ENCODE measurements at places on chromosomes 6 and 20. TPM values are rescaled to one million over a fixed set of nuclear protein-coding genes. Genes with fewer than 3 reads are reported as not detected.
A peak's percentile ranks its signal among the peaks of the same experiment; 100 is the strongest.

- no peak overlapping the region for H3K27ac ChIP-seq
- H3K27me3 ChIP-seq = no peaks in the 10 kb centered on the region
- H3K4me1 ChIP-seq = peaks cover 3% of the 10 kb centered on the region
- H3K36me3 ChIP-seq = peaks cover 14% of the 10 kb centered on the region
Observed at GRCh38 chr6:106103728-106104109, 17.6 kb downstream of the PRDM1 start.

NNAT gene
- 0.83 TPM for total RNA-seq

- no peak overlapping the region for H3K4me3 ChIP-seq
- no peak overlapping the region for H3K27ac ChIP-seq
- peaks cover 10% of the 10 kb centered on the region for H3K4me1 ChIP-seq
- H3K27me3 ChIP-seq = no peaks in the 10 kb centered on the region
- no peak for DNase-seq
Observed at GRCh38 chr6:7134999-7135745, 27.4 kb downstream of the RREB1 start.

C20orf144 gene
- total RNA-seq = under 0.01 TPM

GRCh38 chr6:37739618-37740017 lies 41.9 kb upstream of the MDGA1 start:
- peaks cover 31% of the 10 kb centered on the region for H3K27me3 ChIP-seq
- no peak overlapping the region for H3K4me3 ChIP-seq
- H3K4me1 ChIP-seq = no peaks in the 10 kb centered on the region
- DNase-seq = no peak
- H3K36me3 ChIP-seq = no peaks in the 10 kb centered on the region

DNA sequence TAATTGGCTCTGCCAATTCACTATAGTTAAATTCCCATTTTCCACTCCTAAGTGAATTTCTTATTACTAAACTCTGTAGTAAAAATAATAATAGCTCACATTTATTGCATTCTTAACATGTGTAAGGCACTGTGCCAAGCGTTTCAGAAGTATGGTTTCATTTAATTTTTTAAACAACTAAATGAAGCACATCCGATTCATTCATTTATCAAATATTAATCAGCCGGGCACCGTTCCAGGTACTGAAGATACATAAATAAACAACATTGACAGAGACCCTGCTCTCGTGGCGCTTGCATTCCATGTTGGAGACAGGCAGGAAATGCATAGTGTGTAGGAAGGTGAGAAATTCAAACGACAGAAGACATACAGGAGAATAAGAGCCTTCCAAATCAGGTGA lies 423.2 kb upstream of the JARID2 start:
- DNase-seq = peak; percentile 50
- H3K36me3 ChIP-seq = no peaks in the 10 kb centered on the region
- H3K27ac ChIP-seq = no peak overlapping the region
- H3K27me3 ChIP-seq = no peaks in the 10 kb centered on the region
- H3K4me1 ChIP-seq = peaks cover 2% of the 10 kb centered on the region

DNA sequence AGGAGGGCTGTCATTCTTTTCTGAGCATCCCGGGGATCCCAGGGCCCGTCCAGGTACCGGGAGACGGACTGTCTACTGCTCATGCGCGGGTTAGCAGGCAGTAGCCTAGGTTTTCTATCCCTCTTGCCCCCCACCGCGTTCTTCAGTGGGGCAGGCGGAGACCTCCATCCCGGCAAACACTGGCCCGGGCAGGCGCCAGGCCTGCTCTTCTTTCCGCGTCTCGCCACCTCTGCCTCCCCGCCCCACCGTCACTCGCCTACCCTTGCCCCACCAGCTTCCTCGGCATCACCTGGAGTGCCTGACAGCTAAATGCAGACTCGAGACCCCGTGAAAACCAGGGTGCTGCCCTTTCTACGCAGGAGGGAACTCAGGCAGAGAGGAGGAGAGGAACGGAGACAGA lies 1937.7 kb upstream of the DEFB115 start:
- H3K27me3 ChIP-seq = no peaks in the 10 kb centered on the region
- H3K4me3 ChIP-seq = no peak overlapping the region
- H3K4me1 ChIP-seq = no peaks in the 10 kb centered on the region
- no peak overlapping the region for H3K27ac ChIP-seq
- DNase-seq = no peak

DNA sequence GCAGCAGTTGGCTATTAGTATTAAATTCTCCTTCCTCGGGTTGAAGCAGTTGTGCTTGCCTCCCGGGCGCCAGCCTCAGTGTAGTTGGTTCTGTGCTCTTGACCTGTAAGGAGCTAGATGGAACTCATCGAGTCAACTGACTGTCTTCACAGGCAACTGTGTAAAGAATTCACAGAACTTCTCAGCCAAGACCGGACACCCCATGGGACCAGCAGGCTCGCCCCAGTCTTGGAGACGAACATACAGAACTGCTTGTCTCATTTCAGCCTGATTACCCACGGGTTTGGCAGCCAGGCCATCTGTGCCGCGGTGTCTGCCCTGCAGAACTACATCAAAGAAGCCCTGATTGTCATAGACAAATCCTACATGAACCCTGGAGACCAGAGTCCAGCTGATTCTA lies 8.5 kb downstream of the TFAP2C start:
- H3K36me3 ChIP-seq = no peaks in the 10 kb centered on the region
- no peak for DNase-seq
- H3K27ac ChIP-seq = no peak overlapping the region

AGER gene
- 0.50 TPM for total RNA-seq

OR14J1 gene
- total RNA-seq = not detected

MYMX gene
- not detected for total RNA-seq

TMEM151B gene
- total RNA-seq = under 0.01 TPM

DNA sequence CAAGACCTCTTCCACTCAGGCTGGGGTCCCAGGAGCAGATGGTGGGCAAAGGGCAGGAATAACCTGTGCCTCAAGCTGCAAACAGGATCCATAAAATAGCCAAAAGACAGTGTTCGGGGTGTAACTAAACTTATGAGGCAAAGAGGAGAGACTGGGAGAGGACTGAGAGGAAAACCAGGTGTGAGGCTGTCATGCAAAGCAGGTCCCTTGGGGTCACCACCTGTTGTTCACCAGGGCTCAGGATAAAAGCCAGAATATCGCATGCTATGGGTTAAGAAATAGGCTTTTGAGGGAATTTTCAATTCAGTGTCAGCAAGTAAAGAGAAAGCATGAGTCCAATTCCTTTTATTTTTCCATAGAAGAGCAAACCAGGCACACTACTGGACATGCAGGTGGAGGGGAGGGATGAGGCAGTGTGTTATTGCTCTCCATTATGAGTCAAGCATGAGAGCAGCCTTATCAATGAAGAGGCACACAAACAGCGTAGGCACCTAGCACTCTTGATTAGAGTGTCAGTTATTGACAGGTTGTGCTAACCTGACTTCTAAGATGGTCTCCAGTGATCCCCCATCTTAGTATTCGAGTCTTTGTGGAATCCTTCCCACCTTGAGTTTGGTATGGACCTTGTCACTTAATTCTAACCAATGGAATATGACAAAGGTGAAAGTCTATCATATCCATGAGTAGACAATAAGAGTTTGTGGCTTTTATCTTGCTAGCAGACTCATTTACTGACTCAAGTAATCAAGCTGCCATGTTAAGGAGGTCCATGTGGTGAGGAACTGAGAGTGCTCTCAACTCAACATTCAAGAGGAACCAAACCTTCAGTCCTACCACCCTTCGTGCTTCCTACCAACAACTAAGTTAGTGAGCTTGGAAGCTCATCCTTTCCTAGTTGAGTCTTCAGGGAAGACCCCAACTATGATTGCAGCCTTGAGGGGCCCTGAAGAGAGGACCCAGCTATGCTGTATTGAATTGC lies 18.8 kb downstream of the HLA-E start:
- no peak for DNase-seq
- no peaks in the 10 kb centered on the region for H3K36me3 ChIP-seq
- H3K27ac ChIP-seq = no peak overlapping the region

DNA sequence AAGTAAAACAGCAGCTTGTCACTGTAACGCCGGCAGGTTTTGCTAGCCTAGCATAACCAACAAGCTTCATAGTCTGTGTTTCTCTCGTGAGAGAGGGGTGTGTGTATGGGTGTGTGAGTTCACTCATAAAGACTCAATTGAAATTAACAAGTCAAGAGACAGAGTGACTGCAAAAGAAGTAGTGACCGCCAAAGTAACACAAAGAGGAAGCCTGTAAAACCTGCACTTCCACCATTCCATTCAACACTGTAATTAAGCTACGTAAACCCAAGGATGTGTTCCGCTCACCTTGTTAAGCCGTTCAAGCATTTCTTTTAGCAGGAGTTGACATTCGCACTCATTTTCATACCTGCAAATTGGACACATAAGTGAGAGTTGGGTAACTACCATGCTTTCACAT lies 6.6 kb downstream of the BFSP1 start:
- no peak overlapping the region for H3K27ac ChIP-seq
- no peaks in the 10 kb centered on the region for H3K4me1 ChIP-seq
- H3K4me3 ChIP-seq = no peak overlapping the region

DNA sequence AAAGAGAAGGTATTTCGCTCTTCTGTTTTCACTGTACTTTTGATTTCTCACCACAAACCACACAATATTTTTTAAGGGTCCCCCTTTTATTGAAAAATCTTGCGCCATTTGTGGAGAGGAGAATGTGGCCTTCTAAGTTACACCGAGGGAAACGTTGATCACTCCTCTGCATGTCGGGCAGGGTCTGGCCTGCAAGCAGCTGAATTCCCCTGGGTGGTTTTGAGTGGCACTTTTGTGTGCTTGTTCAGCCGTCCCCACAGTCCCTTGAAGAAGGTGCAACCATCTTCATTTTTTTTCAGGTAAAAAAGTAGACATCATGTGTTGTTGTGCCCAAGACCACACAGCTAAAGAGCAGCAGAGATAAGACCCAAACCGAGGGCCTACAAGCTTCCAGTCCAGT lies 6.1 kb downstream of the GPR31 start:
- DNase-seq = no peak
- H3K27ac ChIP-seq = no peak overlapping the region
- H3K36me3 ChIP-seq = no peaks in the 10 kb centered on the region
- no peak overlapping the region for H3K4me3 ChIP-seq
- no peaks in the 10 kb centered on the region for H3K27me3 ChIP-seq

HLA-DQA2 gene
- not detected for total RNA-seq

GRCh38 chr6:169271158-169271876 lies 17.7 kb upstream of the THBS2 start:
- H3K27ac ChIP-seq = no peak overlapping the region
- DNase-seq = peak; percentile 22
- no peaks in the 10 kb centered on the region for H3K36me3 ChIP-seq
- H3K4me3 ChIP-seq = no peak overlapping the region
- no peaks in the 10 kb centered on the region for H3K4me1 ChIP-seq

DNA sequence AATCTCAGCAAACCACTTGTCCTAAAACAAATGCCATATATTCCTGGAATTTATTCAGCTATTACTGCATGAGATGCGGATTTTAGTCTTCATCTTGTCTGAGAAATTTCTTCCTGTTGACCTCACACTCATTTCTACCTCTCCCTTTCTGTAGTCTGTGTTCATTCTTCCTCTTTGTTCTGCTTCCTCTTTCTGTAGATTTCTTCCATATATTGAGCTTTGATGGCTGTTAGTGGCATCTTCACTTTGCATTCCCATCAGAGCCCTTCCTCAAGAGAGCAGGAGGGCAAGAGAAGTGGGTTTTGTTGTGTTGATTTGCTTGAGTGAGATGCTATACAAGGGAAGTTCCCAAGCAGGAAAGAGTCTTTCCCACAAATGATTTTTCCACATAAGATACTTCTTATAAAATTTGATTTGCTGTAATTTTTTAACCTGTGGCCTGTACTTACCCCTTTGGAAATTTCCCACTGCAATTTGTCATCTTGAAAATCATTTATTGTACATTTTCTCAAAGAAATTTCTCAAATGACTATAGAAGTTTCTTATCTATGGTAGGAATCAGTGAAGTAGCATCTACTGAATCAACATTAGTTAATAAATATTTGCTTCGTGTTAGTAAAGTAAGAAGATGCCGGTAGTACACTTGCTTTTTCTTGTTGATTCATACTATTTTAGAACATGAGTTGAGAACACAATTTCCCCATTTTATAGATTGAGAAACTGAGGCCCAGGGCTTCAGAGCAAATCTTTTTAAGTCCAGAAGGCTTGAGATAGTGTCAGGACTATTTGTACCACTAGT lies 43.8 kb downstream of the MAP3K4 start:
- H3K4me1 ChIP-seq = peaks cover 14% of the 10 kb centered on the region
- H3K27me3 ChIP-seq = no peaks in the 10 kb centered on the region
- H3K36me3 ChIP-seq = no peaks in the 10 kb centered on the region
- H3K4me3 ChIP-seq = no peak overlapping the region
- no peak for DNase-seq
- H3K27ac ChIP-seq = no peak overlapping the region

DNA sequence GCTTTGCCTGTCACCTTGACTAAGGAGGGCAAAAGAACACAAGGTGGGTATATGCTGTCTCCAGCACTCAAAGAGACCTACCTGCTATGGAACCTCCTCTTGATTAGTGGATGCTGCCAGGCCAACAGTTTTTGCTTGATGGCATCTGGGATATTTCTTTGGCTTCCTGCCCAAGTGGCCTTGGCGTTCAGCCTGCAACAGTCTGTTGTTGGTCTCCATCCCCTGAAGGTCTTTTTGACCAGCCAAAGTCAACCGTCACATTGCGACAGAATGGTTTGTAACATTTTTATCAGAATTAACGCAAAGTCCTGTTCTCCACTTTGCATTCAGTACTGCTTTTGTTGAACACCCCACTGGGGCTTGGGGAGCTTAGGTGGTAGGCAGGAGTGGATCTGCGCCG lies 37.1 kb downstream of the SERPINB1 start:
- H3K36me3 ChIP-seq = no peaks in the 10 kb centered on the region
- no peaks in the 10 kb centered on the region for H3K4me1 ChIP-seq
- H3K27ac ChIP-seq = no peak overlapping the region
- no peak for DNase-seq
- H3K27me3 ChIP-seq = no peaks in the 10 kb centered on the region

- H3K27me3 ChIP-seq = no peaks in the 10 kb centered on the region
- peak; percentile 48 for DNase-seq
- H3K36me3 ChIP-seq = no peaks in the 10 kb centered on the region
- no peak overlapping the region for H3K4me3 ChIP-seq
- H3K27ac ChIP-seq = no peak overlapping the region
Observed at GRCh38 chr6:119454714-119455113, 105.2 kb upstream of the MAN1A1 start.

GRCh38 chr6:2517855-2518473 lies 232.8 kb downstream of the MYLK4 start:
- no peak overlapping the region for H3K27ac ChIP-seq
- H3K27me3 ChIP-seq = no peaks in the 10 kb centered on the region
- H3K4me3 ChIP-seq = no peak overlapping the region
- no peaks in the 10 kb centered on the region for H3K36me3 ChIP-seq
- no peaks in the 10 kb centered on the region for H3K4me1 ChIP-seq

GRCh38 chr6:15183979-15184378 lies 61.9 kb upstream of the JARID2 start:
- no peaks in the 10 kb centered on the region for H3K36me3 ChIP-seq
- H3K27ac ChIP-seq = no peak overlapping the region
- H3K27me3 ChIP-seq = no peaks in the 10 kb centered on the region
- H3K4me1 ChIP-seq = no peaks in the 10 kb centered on the region
- DNase-seq = no peak

- H3K4me1 ChIP-seq = peaks cover 35% of the 10 kb centered on the region
- H3K4me3 ChIP-seq = no peak overlapping the region
- H3K36me3 ChIP-seq = peaks cover 25% of the 10 kb centered on the region
- H3K27ac ChIP-seq = peak overlapping the region; percentile 82
- no peaks in the 10 kb centered on the region for H3K27me3 ChIP-seq
- no peak for DNase-seq
Observed at GRCh38 chr6:33772082-33772830, 16.7 kb downstream of the LEMD2 start.

MAP3K7 gene
- total RNA-seq = 29.8 TPM

MCM3 gene
- 18.0 TPM for total RNA-seq
